ENCODE measurements at places on chromosomes 16 and 17. TPM values are rescaled to one million over a fixed set of nuclear protein-coding genes. Genes with fewer than 3 reads are reported as not detected.

DNA sequence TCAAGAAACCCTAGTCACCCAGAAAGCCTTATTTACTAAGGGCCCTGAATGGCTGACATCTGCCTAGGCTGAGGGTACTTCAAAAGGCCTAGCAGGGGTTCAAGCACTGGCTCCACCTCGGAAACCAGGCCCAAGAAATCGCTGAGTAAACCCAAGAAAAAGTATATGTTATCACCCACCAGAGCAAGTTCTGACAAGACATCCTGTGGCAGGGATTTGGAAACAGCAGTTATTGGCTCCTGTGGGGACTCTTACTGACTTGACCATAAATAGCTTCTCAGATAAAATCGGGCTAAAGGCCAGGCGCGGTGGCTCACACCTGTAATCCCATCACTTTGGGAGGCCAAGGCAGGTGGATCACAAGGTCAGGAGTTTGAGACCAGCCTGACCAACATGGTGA, 12.2 kb downstream of the ATP6V0D1 start:
- DNase-seq = no peak

GRCh38 chr16:1258906-1259759, 3.3 kb downstream of the TPSD1 start:
- no peak for DNase-seq

GRCh38 chr16:2881783-2882649, 999 bp upstream of the FLYWCH2 start:
- DNase-seq = no peak

DNA sequence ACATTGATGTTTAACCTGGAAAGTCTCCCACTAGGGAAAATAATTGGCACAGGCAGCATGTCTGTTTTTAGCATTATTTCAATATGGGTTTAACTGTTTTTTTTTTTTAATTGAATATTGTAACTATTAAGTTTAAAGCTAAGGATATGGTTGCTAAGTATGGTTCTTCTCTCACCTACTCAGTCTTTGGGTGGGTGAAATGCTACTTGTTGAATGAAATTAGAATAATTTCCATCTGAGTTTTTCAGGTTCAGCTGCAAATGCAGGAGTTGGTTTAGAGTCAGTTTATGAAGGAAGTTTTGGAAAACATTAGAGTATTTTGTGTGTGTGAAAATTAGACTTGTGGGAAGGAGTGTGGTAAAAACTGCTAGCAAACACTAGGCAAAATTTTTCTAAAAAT, 93.5 kb downstream of the PRKCA start:
- no peak for DNase-seq

DNA sequence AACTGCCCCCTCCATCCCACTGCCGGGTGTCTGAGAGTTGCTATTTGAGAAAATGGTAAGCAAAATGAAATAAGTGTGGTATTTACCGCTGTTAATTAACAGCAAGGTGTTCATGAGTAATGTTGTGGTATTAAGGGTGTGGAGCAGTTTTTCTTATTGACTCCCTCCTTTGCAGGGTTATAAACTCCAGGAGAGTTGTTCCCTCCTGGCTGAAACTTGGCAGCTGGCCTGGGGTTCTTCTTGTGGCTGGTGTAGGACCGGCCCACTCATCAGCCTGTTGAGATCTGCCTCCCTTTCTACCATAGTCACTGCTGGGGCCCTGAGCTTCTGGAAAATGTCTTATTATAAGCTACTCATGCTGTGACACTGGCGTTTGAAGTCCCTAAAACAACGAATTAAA, 128.6 kb downstream of the SOX9 start:
- no peak for DNase-seq

DNA sequence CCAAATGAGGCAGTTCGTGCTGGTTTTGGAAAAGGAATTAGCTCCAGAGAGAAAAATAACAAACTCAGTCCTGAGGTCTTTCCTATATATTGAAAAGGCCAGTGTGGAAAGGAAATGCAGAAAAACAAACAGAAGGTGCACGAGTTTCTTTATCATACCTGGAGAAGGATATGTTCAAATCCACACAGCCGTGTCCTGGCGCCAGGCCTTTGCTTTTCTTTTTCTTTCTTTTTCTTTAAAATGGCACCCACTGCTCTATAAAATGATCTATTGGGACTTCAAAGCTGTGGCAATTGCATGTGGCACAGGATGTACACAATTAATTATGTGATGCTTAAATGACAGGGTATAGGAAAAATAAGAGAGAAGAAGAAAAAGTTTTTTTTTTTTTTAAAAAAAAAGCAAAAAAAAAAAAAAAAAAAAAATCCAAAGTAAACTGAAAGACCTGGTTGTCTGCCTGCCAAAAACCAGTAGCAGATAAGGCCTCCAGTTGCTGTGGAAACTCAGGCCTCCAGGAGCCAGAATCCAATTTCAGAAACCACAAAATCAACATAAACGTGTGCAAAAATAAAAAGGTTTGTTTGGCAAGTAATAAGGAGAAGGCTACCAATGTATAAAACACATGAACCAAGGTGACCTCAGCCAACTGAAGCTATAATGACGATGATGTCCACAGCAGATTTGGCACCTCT, 957.6 kb upstream of the SOX9 start:
- no peak for DNase-seq

Gene PPY
- not detected for total RNA-seq

GRCh38 chr17:43581613-43582012, 35.5 kb upstream of the ETV4 start:
- DNase-seq = no peak

Gene ABCC11
- total RNA-seq = not detected

GRCh38 chr17:54256401-54256929, 433.7 kb downstream of the KIF2B start:
- DNase-seq = no peak

GRCh38 chr16:11670171-11671131, 2.2 kb downstream of the SNN start:
- DNase-seq = peak; percentile 43

Gene CHST5
- not detected for total RNA-seq

DNA sequence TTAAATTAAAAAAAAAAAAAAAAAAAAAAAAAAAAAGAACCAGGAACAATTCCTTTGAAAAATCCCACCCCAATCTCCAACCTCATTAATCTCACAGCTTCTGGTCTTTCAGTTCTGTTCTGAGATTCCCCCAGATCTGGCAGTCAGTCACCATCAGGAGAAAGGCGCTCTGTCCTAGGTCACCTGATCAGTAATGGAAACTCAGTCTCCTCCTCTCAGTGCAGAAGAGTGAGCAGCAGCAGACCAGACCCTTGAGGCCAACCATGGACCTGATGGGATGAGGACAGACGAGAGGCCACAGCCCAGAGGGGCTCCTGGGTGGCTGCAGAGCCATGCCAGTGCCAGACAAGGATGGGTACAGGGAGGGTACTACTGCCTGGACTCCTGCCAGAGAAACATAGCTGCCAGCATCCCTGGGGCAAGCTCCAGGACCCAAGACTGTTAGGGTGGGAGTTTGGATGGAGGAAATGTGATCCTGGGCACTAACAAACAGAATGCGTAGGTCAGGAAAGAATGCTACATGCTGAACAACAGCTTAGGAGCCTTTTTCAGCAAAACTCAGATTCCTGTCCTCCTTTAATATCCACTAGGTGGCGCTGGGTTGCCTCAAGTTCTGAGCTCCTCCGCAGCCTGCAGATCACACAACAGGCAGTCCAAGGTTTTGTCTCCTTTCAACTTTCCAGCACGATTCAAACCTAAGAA, 28.7 kb downstream of the MPG start:
- DNase-seq = peak; percentile 65

Gene PIRT
- total RNA-seq = not detected

Gene RAB37
- 5.0 TPM for total RNA-seq

Gene NPIPA3
- not detected for total RNA-seq

GRCh38 chr16:20918486-20919239, 18.1 kb downstream of the LYRM1 start:
- peak; percentile 71 for DNase-seq

GRCh38 chr17:45783593-45784292, 377 bp upstream of the CRHR1 start:
- DNase-seq = peak; percentile 76

DNA sequence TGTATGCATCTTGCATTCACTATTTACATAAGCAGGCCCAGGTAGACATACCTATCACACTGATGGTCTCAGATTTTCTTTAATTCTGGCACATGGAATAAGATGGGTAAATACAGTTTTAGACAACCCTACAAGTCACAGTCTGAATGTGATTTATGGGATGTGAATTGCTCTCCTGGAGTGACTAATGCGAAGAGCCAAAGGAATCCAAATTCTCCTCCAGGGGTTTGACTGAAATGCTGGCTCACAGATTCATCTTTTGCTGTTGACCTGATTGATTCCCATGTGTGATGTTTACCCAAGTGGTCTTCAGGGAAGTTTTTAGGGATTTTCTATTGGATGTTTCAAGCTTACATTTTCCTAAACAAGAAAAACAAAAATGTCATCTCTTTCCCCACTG, 277.9 kb upstream of the MON1B start:
- no peak for DNase-seq

DNA sequence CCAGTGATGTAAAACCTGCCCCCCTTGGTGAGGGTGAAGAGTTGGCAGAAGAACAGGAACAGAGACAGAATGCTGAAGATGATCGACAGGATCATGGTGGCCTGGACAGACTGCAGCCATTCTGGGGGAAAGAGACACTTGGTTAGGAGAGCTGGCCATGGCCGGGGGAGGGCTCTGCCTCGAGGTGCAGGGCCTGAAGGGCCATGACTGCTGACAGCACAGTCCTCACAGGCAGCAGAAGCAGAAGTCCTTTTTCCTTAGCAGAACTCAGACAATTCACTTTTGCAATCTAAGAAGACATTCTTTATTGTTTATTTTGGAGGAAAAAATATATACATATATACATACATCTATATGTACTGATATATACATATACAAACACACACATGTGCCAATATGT, 25.6 kb downstream of the PMP22 start:
- DNase-seq = no peak

Gene NPIPA8
- not detected for total RNA-seq

DNA sequence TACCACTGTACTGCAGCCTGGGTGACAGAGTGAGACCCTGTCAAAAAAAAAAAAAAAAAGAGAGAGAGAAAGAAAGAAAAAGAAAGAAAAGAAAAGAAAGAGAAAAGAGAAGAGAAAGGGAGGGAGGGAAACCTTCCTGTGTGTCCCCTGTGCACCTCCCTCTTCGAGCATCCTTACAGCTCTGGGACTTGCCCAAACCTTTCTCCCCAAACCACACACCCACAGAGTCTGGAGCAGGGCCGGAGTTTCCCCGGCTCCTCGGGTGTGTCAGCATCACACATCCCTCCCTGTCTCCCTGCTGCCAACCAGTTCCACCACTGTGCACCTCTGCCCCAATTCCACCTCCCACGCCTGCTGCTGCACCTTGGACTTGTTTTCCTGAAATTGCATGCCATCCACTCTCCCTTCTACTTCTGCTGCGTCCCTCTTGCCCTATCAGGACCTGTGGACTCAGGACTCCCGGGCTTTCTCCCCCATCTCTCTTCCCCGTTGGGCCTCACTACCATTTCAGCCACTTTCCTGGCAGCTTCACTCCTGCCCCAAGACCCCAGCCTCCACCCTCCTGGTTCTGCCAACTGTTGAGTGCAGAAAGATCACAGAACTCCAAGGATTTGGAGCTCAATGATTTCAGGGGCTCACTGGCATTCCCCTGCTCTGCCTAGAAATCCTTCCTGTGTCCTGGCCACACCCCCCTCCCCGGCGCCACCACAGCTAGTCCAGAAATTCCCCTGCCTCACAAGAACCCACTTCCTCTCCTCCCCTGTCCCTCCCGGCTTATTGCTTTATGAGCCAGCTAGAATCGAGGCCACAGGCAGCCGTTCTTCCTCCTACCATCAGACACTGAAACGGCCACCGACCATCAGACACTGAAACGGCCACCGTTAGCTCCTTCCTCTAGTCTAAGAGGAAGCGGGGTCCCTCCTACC, 3.7 kb upstream of the CDK3 start:
- no peak for DNase-seq

GRCh38 chr16:64872101-64872500, 249.8 kb downstream of the CDH11 start:
- no peak for DNase-seq

Gene TVP23A
- total RNA-seq = 7.6 TPM

Gene HAP1
- not detected for total RNA-seq

DNA sequence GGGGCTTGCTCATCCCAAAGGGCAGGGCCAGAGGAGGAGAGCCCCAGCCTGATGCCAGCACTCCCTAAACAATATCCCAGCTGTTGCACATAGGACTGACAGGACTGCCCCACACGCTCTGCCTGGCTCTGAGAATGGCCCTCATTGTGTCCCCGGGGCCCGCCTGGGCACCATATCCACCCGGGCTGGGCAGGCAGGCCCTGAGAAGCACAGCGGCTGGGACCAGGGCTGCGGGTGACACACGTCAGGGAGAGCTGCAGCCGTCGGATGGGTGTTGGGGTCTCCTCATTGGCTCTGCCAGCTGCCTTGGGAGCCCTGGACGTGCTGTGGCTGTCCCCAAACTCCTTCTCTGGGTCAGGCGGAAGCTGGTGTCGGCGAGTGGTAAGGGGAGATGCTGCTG, 4.2 kb downstream of the BCAR1 start:
- DNase-seq = no peak

- peak; percentile 67 for DNase-seq
These were observed 286.6 kb downstream of the SOX9 start for GRCh38 chr17:72407336-72407909.

- no peak for DNase-seq
These were observed 30.9 kb downstream of the GLG1 start for GRCh38 chr16:74575807-74576643.

Gene OTOP3
- not detected for total RNA-seq

- DNase-seq = no peak
These were observed 69.9 kb upstream of the NFAT5 start for GRCh38 chr16:69495821-69496220.

Gene CTF1
- total RNA-seq = not detected

Gene HID1
- total RNA-seq = 4.4 TPM

Gene ITGB3
- 21.5 TPM for total RNA-seq

- DNase-seq = no peak
These were observed 22.9 kb downstream of the COPZ2 start for GRCh38 chr17:48014595-48015111.

DNA sequence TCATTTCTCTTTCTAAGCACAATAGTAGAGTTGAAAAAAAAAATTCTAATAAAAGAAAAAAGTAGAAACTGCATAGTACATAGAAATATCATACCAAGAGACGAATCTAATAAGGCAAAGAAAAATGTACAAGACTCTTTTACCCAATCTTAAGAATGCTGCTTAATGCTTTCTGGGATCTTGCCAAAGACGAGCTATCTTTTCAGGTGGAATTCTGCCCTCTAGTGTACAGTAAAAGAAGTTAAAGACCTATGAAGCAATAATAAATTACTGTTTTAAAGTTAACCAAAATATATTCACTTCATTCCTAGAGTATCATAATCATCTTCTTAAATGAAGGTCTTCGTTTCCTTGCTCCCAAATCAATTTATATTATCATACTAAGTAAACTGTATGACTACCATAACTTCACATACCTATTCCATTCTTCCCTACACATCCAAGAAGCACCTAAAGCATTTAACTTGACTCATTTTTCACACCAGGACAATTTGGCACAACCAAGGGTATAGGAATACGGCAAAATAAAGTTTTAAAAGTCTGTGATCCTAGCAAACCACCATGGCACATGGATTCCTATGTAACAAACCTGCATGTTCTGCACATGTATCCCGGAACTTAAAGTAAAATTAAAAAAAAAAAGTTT, 47.7 kb downstream of the CFDP1 start:
- no peak for DNase-seq
